Activated CD8-positive, alpha-beta memory T cell treated with anti-CD3 and anti-CD28 coated beads for 1 hour (primary cell): ENCODE measurements at places on chromosomes 7 and 10.

- no peak for DNase-seq
Measured at GRCh38 chr10:18351421-18351820, 211.2 kb downstream of the CACNB2 start.

DNA sequence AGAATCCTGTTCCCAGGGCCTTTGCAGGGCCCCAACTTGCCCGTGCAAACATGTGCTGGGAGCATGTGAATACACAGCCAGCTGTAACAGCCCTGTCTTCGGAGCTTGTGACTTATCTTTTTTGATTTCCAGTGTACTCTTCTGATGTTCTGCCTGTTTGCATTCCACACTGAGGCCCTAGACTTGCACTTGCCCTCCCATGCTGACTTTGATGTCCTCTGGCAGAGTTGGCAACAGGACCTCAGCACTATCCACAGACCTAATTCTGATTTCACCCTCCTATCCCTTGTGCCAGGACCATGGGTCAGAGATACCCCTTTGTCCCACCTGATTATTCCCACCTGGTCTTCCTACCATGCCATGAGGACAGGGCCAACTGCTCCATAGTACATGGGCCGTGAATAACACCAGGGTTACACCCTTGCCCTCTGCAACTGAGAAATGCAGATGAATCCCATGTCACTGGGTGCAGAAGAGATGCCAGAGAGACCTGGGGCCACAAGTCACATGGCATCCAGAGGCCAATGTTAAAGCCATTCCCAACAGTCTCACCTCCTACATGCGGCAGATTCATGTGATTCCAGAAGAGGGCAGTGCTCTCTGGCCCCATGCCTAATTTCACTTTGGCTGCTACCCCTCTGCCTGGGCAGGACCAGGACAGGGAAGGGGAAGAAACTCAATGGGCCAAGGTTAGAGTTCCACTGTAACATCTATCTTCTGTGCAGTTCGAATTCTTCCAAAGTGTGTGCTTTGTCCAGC is 43.0 kb downstream of the SCRN1 start:
- no peak for DNase-seq

- DNase-seq = no peak
Measured at GRCh38 chr7:66047426-66047825, 28.2 kb upstream of the ASL start.

GRCh38 chr10:75399461-75400162 is 2.0 kb downstream of the ZNF503 start:
- DNase-seq = no peak

DNA sequence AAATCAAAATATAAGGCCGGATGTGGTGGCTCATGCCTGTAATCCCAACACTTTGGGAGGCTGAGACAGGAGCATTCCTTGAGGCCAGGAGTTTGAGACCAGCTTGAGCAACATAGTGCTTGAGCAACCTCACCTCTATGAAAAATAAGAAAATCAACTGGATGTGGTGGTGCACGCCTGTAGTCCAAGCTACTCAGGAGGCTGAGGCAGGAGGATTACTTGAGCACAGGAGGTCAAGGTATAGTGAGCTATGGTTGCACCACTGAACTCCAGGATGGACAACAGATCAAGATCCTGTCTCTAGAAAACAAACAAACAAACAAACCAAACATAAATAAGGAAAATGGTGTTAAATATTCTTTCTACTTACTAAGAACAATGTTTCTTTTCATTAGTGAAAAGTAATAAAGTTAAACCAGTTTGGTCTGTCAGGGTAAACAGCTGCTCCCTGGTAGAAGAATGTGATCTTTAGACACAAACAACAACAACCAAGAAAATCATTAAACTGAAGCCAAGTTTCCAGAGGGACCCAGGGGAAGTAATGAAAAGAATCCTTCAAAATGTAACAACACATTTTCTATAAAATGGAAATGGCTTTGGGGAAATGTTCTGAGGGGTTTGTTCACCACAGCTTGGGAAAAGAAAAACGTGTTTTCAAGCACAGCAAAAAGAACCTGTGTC is 17.5 kb upstream of the BAG3 start:
- no peak for DNase-seq

DNA sequence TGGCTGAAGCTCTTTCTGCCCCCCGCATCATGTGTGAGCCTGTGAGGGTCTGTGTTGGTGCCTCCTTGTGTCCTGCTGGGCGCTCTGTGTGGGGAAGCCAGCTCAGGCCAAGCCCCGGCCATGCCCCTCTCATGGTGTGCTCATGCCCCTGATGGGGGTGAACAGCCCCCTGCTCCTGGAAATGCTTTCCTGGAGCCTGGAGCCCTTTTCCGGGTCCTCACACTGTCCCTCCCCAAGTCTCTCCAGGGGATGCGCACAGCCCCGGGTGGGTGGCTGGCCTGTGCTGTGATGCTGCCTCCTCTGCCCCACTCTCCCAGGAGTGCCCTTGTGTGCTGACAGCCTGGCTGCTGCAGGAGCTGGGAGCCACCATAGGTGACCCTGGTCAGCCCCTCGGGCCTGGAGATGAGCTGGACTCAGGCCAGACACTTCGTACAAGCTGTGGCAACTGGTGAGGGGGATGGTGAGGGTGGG is 20.8 kb upstream of the ZNF862 start:
- no peak for DNase-seq

DNA sequence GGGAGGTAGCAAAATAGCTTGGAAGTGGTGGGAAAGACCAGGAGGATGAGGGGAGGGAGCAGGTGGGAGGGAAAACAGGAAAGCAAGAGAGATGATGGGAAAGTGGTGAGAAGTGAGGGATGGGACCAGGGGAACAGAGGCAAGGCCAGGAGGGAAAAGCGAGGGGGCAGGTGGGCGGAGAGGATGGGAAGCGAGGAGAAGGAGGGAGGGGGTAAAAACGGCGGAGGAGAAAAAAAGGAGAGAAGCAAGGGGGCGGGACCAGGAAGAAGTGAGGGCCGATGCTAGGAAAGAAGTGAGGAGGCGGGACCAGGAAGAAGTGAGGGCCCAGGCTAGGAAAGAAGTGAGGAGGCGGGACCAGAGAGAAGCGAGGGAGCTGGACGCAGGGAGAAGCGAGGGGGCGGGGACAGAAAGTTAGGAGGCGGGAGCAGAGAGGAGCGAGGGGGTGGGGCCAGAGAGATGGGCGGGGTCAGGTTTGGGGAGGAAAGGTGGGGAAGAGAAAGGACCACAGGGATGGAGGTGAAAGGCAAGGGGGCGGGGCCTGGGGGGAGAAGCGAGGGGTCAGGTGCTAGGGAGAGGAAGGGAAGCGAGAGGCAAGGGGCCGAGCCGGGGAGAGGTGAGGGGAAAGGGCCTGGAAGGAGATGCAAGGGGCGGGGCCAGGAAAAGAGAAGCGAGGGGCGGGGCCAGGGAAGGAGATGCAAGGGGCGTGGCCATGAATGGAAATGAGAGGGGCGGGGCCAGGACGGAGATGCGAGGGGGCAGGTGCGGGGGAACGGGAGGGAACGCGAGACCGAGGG is 984 bp downstream of the SMURF1 start:
- peak; percentile 80 for DNase-seq

DNA sequence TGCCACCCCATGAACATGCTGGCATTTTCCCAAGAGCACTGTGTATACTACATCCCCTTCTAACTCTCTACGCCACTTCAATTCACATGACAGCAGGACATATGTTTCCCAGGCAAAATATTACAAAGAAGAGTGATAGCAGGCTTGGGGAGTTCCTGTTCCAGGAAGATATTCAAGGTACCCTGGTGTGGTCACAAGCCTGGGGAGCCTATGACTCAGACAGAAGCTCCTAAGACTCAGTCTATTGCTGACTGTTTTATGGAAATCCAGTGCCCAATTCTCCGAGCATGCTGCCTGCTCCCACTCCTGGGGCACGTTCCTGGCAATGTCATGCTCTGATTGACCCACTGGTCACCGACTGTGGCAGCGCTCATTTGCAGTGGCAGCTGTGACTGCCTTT is 23.5 kb upstream of the ABLIM1 start:
- no peak for DNase-seq

DNA sequence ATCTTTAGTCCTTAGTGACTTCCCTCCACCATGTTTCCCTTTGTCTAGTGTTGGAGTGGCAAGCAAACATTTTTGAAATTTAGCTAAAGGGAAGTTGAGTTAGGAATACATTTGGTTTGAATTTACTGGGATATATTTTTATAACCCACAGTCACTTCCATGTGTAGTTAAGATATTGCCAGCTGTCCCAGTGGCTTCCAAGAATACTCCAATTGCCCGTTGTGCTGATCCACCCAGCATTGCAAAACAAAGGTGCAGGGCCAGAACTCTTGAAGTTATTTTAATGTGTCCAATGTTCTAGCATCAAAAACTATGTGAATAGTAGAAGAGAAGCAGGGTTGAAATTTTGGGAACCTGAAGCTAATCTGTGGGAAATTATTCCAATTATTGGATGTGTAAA is 2.5 kb upstream of the P4HA1 start:
- no peak for DNase-seq

GRCh38 chr10:122515588-122516231 is 44.8 kb upstream of the DMBT1 start:
- DNase-seq = peak; percentile 40

- no peak for DNase-seq
Measured at GRCh38 chr10:119025336-119025735, 4.2 kb upstream of the NANOS1 start.

DNA sequence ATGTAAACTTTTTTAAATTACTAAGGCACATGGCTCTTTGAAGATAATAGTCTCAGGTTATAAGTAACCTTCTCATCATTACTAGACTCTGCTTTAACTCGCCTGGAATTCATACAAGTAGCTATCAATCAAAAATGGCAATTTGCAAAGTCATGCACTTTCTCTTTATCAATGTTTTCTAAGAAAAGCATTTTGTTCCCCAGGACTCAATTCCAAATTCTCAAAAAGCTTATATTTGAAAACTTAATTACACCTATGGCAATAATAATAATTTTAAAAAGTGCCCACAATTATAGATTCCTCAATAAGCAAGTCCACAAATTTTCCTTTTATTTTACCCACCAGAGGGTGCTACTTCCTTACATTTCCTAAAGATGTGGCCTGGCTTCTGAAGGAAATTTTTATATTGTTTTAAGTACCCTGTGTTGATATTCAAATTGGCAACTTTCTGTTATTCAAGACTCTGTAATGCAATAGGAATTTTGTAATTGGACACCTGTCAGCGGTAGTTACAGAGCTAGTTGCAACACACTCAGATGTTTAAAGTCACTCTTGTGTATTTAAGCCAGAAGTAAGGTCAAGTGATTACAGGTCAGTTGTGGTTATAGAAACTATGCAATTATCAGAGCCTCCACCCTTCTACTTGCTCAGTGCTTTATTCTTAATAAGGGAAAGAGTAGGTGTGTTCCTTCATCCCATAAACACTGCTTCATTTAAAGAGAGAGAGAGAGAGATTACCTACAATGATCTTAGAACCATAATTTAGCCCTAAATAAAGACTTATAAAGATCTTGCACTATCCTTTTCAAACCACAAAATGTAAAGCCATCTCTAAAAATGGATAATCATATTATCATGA is 47.1 kb upstream of the HYAL4 start:
- no peak for DNase-seq

GRCh38 chr10:86804805-86805204 is 48.4 kb downstream of the BMPR1A start:
- no peak for DNase-seq

DNA sequence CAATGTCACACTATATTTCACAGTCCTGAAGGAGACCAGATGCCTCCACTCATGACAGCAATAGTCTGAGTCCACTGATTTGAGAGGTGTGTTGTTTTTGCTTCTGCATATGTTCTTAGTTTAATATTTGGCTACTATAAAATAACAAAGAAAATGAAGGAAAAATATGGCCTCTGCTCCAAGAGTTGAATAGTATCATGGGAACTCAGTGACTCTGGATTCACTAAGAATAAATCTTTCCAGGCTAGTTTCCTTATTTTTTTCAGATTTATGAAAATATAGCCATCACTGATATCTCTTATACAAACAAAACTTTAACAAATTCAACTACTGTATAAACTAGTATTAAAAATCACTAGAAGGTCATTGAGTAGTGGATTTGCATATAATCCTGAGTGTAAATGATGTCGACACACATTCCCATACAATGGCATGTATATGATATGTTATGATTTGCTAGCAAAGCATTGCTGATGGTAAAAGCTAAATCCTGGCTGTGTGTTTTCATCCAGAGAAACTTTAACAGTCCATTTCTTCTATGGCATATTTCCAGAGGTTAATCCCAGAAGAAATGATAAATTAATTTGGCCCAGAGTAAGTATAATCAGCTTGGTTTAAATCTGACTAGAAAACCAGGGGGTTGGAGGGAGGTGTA is 66.0 kb upstream of the VIPR2 start:
- no peak for DNase-seq

DNA sequence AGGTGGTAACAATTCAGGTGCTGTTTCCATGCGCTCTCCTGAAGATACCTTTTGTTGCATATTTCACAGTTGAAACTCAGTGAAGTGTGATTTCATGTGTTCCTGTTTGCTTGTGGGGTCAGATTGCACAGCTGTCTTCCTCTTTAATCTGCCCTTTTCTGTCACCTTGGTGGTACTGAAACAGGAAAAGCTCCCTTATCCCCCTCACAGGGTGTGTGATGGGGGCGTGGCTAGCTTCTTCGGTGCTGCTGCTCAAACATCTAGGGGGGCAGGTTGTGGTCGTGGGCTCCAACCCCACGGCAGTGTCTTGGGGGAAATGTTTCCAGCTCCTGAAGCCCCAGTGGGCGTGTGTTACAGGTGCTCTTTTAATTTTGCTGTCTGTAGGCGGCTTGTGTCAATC is 107.4 kb upstream of the KLF14 start:
- no peak for DNase-seq

- no peak for DNase-seq
Measured at GRCh38 chr10:1114719-1115606, 58.8 kb downstream of the WDR37 start.

DNA sequence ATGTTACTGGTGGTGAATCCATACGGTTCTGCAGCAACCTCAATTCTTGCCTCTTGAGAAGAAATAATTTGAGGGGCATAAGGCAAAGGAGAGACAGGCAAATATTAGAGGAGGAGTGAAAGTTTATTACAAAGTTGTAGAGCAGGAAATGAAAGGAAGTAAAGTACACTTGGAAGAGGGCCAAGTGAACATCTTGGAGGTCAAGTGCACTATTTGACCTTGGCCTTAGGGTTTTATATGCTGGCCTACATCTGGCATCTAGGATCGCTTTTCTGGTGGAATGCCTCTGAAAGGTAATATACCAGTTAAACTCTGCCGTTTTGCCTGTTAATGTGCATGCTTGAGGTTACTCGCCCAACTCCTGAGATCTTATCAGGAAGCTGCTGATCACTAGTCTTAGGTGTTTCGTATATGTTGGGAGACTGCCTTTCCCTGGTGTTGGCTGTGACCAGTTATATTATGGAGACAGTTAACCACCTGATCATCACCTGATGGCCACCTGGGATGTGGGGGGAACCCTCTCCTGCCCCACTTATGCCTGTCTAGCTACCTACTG is 66.1 kb upstream of the CYP2C18 start:
- no peak for DNase-seq

GRCh38 chr7:55160539-55160938 is 141.7 kb downstream of the EGFR start:
- DNase-seq = no peak

- no peak for DNase-seq
Measured at GRCh38 chr7:153401795-153402720, 642.5 kb downstream of the ACTR3B start.
